ENCODE measurements at places on chromosomes 1 and 21.

DNA sequence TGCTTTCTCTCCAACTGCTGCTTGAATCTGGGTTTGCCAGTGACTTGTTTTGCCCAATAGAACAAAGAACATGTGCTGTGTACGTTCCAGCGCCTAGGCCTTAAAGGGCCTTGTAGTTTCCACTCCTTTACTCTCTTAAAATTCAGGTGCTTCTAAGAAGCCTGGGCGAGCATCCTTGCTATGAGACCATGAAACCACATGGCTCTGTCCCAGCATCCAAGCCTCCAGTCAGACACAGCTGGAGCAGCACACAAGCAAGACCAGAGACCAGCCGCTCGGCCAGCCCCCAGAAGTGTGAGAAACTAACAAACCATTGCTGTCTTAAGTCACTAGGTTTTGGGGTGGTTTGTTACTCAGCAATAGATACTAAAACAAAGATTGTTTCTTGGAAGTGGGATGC lies 15.1 kb downstream of the PLEKHO1 start:
- no peak for DNase-seq

GRCh38 chr1:31798433-31799195 lies 17.2 kb downstream of the SPOCD1 start:
- DNase-seq, result peak; percentile 75

GRCh38 chr1:207459008-207459407 lies 4.9 kb downstream of the CR2 start:
- DNase-seq, result no peak

DNA sequence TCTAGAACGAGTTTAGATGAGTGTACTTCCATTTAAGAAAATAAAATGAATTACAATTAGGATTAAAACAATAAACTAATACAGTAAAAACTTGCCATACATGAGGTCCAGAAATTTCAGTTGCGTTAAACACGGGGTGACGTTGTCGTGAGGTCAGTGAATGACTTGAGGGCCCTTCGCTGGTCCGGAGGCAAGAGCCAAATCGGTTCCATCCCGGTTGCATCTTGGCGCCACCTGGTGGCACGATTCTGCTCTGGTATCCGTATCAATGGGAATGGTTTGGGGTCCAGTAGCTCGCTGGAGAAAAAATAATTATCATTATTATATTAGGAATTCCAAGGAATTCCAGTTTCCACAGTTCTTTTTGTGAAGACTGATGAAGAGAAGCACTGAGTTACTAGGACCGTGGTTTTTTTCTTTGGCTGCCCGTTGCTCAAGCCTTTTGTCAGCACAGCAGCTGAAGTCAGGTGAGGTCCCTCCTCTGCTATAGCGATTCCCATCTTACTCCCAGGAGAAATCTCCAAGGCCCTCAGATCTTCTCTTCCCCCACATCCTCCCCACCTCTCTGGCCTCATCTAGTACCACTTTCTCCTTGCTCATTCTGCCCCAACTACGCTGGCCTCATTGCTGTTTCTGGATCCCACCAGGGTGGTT lies 161.4 kb downstream of the SLC35F3 start:
- peak; percentile 16 for DNase-seq

GRCh38 chr1:229097356-229097755 lies 173.6 kb upstream of the RAB4A start:
- DNase-seq, result no peak

DNA sequence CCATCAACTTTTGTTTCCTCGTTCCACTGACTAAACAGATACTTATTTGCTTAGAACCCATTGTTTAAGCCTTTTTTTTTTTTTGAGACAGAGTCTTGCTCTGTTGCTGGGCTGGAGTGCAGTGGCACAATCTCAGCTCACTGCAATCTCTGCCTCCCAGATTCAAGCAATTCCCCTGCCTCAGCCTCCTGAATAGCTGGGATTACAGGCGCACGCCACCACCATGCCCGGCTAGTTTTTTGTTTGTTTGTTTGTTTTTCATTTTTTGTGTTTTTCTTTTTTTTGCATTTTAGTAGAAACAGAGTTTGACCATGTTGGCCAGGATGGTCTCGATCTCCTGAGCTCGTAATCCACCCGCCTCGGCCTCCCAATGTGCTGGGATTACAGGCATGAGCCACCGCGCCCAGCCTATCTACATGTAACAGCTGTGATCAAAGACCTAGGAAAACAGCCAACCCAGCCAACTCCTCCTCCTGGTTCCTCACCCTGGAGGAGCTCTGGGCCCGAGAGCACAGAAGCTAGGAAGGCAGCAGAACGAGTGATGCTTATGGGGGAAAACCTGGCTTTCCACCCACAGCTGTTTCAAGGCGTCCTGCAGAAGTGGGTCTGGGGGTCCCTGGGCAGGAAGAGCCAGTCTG lies 32.9 kb downstream of the KCNN3 start:
- DNase-seq, result no peak

DNA sequence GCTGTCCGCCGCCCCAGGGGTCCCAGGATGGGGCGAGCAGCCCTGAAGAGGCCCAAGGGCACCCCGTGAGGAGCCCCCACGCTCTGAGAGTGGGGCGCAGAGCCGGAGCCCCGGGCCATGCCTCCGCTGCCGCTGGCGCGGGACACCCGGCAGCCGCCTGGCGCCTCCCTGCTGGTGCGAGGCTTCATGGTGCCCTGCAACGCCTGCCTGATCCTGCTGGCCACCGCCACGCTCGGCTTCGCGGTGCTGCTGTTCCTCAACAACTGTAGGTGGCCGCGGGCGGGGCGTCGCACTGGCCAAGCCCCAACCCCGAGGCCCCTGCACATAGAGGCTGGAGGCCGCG lies 14.5 kb downstream of the AGRN start:
- no peak for DNase-seq

- no peak for DNase-seq
Observed at GRCh38 chr1:187476671-187477070, 647.9 kb downstream of the PLA2G4A start.

DNA sequence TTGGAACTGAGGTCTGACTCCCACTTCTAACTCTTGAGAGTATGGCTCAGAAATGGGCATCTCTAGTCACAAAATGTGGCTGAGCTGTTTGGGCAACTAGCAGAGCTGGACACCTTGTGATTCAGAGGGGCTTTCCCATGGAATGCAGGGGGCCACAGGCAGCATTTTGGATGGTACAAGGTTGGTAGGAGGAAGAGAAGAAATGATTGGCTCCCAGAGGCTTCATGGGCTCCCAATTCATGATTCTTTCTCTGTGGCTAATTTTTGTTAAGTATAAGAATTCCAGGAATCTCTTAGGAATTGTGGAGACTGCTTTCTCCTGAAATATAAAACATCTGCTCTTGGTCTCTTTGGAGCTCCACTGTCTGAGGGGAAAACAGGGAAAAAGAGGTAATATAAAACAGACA lies 49.7 kb downstream of the PBX1 start:
- no peak for DNase-seq

DNA sequence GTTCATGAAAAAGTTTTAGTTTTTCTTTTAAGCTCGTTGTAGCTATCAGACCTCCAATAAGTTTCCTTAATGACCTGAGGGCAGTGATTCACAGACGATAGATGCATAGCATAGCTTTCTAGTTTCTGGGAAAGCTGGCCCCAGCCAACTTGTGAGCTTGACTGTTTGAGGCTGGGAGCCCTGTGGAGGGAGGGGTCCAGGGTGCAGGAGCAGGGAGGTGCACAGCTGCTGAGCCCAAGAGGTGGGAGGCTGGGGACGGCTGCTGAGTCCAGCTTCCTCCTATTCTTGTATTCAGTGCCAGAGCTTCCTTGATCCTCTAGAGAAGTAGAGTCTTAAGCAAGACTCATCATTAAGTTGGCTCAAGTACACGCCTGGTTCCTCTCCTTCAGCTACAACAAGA lies 11.0 kb upstream of the AVPR1B start:
- no peak for DNase-seq

DNA sequence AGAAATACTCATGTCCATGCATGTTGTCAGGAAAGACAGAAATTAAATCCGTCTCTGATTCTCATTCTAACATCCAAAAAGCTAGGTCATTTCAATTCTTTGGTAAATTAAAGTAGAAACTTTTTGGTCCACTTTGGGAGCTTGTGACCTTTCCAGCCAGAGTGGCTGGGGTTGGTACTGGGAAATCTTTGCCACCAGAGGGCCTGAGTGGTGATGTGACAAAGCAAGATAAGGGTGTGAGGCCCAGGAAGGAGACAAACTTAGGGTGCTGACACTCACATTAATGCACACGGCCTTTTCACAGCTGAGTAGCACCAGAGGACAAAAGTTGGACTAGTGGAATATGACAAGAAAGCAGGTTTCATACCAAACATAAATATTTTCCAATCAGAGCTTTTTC lies 144.3 kb downstream of the DNM3 start:
- no peak for DNase-seq

DNA sequence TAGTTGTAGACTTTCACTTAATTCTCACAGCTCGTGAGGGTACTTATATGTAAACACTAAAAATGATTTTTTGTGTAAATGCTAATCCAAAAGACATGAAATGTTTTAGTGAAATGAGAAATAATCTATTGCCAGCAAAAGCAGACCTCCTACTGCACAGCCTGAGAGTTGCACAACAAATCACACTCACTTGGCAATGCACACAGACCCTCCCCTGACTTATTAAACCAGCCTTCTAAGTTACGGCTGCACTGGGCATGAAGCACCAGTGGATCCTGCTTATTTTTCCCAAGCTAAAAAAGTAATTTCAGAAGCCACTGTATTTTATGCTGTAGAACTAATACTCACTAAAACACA lies 10.3 kb downstream of the ERRFI1 start:
- no peak for DNase-seq

- no peak for DNase-seq
Observed at GRCh38 chr1:108591466-108591865, 31.6 kb downstream of the EEIG2 start.

DNA sequence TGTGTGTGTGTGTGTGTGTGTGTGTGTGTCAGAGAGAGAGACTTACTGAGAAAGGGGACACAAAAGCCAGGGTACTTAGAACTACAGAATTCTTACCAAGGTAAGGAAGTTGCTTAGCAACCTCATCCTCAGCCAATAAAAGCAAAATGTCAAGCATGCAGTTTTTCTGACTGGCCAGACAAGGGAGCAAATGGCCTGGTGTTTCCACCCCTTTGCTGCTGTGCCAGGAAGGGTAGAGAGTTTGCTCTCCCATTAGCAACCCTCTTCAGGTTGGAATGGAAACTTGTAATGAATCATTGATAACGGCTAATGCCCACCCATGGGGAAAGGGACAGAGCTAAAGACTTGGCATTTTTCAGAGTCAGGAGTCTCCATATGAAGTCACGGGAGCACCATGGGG lies 10.6 kb downstream of the RXRG start:
- no peak for DNase-seq

DNA sequence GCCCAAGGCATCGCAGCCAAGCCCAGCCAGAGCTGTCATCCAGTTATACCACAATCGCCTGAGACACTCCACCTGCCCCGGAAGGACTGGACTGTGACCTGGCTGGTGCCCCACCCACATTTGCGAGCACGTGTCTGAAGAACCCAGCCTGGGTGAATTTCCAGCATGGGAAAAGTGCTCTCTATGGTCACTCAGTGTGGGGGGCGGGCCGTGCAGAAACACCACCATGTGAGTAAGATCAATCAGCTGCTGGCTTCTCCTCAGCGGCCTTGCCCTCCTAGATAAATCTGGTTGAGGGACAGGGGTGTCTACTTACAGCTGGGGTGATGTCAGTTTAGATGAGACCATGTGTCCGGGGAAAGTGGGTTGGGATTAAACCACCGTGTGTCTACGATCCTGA lies 44.8 kb downstream of the URB1 start:
- no peak for DNase-seq

GRCh38 chr1:243293941-243294722 lies 38.3 kb downstream of the SDCCAG8 start:
- no peak for DNase-seq

GRCh38 chr1:7503691-7504437 lies 267.2 kb upstream of the VAMP3 start:
- DNase-seq, result no peak

DNA sequence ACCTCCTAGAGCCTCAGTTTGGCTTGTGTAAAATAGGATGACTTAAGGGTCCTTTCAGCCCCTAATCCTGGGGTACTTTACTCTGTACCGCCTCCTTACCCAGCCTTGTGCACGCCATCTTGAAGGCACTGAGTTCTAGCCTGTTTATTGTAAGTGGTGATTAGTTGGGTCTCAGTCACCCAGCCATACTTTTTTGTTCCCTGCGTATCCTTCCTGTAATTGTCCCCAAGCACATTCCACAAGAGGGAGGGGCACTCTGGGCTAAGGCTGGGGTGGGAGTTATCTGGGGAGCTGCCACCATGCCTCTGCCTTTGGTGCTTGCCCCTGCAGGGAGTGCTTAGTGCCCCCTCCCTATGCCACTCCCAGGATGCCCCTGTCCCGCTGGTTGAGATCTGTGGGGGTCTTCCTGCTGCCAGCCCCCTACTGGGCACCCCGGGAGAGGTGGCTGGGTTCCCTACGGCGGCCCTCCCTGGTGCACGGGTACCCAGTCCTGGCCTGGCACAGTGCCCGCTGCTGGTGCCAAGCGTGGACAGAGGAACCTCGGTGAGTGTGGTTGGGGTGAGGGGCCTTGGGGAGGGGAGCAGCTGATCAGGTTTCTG lies 856 bp downstream of the FDPS start:
- DNase-seq, result no peak

DNA sequence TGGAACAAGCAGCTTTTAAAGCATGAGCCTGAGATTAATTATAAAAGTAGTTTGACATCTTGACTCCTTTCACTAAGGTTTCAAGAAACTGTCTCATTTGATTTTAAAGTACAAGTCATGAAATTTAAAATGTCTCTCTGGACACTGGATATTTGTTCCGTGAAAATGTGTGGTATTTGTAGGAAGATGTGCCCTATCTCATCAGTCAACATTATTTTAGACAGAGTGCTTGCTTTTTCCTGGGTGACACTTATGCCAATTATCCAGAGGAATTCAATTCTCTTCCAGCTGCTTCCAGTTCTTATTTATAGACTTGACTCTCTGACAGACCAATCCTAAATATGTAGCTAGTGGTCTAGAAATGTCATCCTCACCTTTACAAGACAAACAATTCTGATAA lies 300.4 kb downstream of the PLA2G4A start:
- DNase-seq, result no peak

DNA sequence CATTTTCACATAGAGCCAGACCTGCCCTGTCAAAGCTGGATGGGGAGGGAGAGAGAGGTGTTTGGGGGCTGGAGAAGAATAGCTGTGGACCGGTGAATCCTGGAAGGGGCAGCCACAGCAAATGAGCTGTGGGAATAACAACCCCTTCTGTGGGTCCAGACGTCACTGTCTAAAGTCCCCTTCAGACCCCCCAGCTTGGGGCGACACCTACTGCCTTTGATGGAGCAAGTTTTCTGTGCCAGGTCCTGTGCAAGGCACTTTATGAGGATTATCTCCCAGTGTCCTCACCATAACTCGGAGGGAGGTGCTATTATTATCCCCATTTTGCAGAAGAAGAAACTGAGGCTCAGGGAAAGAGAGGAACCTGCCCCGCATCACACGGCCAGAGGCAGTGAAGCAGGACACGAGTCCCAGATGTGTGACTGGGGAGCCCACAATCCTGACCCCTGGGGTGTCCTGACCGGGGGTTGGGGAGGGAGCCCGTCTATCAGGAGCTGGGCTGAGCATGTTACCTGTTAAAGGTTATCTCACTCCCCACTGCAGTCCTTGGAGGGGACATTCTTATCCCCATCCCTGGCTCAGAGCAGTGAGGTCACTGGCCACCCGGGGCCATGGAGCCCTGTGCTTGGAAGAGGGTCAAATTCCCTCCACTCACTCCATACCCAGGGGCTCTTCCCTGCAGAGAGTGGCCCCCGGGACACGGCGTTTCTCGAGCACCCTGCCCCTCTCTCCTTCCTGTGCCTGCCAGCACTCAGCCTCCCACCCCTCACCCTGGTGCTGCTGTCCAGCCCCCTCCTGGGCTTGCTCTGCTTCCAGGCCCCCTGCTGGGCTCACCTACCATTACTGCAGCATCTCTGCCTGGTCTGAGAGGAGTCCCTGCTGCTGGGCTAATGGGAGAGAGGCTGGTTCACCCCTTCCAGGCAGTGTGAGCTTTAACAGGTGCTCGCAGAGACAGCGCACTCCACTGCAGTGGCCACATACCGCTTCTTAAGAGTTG lies 132.9 kb downstream of the PTPRU start:
- DNase-seq, result no peak
